Stomach (tissue), 19 donors: ENCODE measurements at places on chromosomes 1 and 21. TPM values are rescaled to one million over a fixed set of nuclear protein-coding genes. Genes with fewer than 3 reads are reported as not detected.

USH2A gene
- total RNA-seq: not detected

GRCh38 chr21:44926331-44927101 is 5.8 kb upstream of the ITGB2 start:
- DNase-seq: no peak

DNA sequence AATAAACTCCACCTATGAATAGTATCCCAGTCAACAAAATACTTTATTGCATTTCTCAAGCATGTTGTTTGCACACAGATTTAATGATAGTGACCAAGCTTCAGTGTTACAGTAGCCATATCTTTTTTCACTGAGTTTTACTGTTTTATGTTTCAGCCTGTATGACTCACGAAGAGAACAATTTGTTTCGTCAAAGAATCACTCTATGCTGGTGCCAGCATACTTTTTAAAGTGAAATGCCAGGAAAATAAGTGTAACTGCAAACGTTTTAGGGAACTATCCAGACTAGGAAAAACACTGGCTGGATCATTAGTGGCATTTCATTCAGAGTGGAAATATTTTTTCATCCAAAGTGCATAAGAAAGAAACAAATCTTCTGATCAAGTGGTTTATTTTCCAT is 210.8 kb downstream of the COL11A1 start:
- DNase-seq: peak; percentile 4

GRCh38 chr1:11331036-11331944 is 58.3 kb downstream of the UBIAD1 start:
- DNase-seq: no peak

GRCh38 chr1:25810341-25811299 is 9.1 kb upstream of the MTFR1L start:
- peak; percentile 79 for DNase-seq

TNFRSF9 gene
- total RNA-seq: not detected

LPAR3 gene
- not detected for total RNA-seq
